ENCODE measurements at places on chromosomes 6 and 20.
A peak's percentile ranks its signal among the peaks of the same experiment; 100 is the strongest.

DNA sequence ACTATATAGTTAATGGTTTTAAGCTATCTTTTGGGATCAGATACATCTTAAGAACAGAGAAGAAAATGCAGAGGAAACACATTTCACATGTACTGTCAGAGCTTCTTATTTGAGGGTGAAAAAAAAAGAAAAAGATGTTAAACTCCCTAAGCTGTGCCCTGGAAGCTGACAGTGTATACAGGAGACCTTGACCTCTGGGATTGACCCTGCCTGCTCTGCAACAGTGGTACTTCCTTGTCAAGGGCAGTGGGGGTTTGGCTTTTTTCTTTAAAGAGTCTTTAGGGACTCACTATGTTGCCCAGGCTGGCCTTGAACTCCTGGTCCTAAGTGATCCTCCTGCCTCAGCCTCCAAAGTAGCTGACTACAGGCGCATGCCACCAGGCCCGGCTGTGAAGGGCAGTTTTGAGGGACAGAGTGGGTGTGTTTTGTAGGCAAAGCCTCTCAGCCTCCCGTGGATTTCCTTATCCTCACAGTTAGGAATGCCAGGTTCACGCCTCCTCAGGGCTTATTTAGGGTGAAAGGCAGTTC lies 60.6 kb upstream of the SLC22A1 start:
- DNase-seq, result no peak

DNA sequence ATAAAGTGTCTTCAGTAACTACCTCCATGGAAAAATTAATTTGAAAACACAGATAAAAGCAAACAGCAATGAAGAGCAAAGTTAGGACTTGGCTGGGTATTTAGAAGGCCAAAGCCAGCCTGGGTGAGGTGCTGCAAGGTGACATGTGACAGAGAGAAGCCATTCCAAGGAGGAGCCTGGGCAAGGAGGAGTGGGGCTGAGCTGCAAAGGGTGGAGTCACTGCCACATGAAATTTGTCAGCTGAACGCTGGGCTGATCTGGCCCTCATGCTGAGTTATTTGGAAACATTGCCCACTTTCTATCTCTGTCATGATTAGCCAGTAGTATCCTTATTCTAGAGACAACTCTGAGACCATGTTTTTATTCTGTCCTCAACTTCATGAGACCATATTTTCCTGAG lies 76.3 kb downstream of the PERP start:
- no peak for DNase-seq

DNA sequence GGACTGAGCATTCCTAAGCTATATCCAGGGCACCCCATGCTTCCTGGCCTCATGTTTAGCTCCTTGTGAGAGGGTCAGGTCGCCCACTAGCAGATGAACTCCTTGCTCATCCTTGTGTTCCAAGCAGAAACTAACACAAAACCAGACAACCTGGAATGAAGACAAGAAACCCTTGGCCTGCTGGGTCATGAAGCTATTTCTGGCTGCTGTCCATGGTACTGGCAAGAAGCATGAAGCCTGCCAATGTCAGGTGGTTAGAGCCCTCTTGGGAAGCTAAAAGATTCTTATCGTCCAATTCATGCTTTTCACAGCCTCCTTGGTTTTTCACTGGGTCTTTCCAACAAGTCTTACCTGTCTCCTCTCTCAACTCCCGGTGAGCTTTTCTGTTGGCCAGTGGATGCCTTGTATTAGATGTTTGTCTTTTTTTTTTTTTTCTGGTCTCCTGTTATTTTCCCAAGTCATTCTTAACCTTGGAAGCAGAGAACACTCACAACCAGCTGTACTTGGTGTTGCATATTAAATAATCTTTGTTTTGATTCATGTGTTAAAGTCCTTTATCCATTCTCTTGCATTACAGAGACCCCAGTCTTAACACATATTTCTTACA lies 180.3 kb downstream of the ANKRD60 start:
- DNase-seq, result no peak

GRCh38 chr6:3318226-3318625 lies 59.5 kb downstream of the PSMG4 start:
- DNase-seq, result peak; percentile 75

DNA sequence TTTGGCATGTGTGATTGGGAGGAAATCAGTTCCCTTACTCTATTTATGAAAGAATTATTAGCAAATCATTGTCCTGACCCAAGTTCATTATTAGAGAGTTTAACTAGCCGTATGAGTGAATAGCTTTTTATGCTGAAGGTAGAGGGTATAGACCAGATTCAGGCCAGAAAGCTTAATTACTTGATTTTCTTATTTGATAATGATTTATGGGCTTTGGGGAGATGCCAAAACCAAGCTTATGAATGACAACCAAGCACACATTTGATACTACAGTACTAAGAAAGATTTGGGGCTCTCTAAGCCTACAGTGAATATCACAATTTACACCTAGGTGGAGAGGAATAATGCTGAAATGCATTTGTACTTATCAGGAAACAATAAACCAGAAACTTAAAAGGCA lies 193.2 kb downstream of the ARHGAP18 start:
- no peak for DNase-seq

DNA sequence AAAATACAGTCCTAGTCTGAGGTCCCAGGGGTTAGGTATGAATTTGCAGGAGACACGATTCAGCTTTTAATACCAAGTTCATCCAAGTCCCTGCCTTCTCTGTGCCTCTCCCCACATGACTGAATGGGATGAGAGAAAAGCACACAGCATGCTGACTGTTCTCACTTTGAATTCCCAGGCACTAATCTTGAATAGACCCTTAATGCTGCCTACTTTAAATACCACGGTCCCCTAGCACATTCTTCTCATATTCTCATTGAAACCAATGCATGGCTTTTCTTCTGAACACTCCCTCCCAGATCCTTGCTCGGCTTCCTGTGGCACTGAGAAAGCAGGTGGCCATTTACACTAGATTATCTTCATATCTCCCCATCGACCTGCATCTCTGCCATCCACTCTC lies 30.1 kb upstream of the SCAF8 start:
- no peak for DNase-seq

GRCh38 chr6:116564311-116564710 lies 7.0 kb upstream of the RWDD1 start:
- no peak for DNase-seq

DNA sequence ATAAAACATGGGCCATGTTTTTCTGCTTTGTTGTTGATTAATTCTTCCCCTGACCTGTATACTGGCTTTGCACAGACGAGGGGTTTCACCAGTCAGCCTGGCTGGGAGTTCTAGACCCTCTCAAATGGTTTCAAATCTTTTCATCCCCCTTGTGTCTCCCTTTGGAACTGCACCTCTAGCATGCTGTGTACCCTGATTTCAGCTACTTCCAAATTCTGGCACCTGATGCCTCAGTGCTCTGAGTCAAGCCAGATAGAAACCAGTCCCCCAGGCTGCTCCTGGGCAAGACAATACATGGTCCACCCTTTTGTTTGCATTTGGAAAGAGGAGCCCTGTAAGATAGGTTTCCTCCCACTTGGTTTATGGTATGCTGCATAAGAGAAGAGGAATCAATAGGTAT lies 290.2 kb downstream of the BTBD3 start:
- peak; percentile 1 for DNase-seq

DNA sequence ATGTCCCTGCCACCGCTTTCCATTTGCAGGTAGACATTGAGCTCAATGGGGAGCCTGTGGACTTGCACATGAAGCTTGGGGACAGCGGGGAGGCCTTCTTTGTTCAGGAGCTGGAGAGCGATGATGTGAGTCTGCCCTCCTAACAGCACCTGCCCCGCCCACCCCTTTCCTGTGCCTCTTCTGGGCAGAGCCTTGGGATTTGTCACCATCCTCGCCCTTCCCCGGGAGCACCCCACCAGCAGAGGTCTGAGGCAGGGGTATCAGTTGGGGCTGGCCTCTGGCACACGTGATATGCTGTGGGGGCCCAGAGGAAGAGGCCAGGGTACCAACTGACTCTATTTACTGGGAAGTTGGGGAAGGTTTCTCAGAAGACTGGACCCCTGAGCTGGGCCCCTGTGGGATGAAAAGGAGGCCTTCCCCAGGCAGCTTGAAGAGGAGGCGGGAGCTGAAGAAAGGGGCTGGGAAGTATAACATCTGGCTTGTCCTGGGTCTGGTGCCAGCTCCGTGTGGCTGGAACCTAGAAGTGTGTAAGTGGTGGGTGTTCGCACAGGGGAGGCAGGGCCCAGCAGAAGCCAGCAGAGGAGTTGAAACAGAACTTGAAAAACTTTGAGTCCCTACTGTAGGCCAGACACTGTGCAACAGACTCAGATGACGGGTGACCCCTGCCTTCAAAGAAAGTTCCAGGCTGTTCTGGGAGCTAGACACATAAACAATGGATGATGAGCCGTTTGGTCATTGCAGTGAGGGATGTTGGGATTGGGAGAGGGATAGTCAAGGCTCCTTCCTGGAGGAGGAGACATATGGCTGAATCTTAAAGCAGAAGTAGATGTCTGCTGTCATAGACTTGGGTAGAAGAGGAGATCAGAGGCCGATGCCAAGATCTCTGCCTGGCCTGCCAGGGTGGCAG lies 7.2 kb downstream of the LPIN3 start:
- DNase-seq, result no peak

GRCh38 chr20:49562311-49563014 lies 5.5 kb downstream of the PTGIS start:
- no peak for DNase-seq

DNA sequence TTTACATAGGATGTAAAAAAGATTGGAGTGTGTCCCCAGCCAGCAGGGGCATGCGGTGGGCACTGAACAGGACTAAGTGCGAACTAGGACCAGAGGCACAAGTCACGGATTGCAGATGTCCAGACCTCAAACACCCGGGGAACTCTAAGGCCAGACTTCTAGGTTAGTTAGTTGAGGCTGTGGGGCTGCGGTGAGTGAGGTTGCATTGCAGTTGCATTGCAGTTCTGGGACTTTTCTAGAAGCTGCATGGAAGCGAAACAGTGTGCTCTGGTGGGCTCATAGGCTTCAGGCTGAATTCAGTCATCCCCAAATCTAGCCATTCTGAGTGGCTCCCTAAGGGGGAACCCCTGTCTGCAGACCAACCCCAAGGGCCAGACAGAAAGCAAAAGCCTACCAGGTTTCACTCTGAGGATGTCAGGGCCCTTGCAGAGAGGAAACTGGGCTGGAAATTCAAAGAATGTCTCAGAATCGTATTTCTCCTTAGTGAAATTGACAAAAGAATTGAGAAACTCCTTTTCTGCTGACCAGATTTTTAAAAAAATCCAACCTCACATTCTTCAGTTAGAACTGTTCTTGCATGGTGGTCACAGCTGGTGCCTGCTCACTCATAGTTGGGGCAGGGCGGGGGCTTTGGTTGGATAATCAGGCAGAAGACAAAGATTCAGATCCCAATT lies 182.8 kb downstream of the ZDHHC14 start:
- DNase-seq, result no peak

DNA sequence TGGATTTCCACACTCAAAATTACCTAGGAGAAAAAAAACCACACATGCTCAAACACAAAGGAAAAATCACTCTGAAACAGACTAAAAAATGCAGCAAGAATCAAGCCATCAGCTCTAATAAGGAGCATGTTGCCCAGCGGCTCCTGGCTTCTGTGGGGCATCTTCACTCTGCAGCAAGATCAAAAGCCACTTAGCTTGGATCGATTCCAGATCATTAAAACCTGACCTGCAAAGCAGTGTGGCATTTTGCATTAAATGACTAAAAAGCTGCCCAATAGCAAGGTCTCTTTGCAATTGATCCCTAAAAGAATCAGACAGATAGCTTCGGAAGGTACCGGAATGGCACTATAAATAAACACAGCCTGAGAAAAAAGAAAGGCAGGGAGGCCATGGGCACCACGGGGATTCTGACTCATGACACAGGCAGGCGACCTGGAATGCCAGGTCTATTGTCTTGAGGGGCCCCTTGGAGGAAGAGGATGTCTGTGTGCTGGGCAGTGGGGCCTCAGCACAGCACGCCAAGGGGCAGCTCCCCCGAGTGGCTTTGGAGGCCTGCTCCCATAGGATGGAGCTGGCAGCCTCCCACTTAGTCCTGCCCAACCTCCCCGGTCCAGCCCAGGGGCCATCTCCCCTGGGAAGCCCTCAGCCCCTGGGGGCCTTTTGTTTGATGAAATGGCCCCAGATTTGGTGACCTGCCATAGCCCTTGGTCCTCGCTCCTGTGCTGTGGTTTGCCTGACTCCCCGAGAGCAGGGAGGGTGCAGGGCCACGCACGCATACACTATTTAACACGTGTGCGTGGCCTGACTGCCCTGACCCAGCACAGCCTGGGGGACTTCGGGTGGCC lies 7.6 kb downstream of the LEMD2 start:
- DNase-seq, result no peak

DNA sequence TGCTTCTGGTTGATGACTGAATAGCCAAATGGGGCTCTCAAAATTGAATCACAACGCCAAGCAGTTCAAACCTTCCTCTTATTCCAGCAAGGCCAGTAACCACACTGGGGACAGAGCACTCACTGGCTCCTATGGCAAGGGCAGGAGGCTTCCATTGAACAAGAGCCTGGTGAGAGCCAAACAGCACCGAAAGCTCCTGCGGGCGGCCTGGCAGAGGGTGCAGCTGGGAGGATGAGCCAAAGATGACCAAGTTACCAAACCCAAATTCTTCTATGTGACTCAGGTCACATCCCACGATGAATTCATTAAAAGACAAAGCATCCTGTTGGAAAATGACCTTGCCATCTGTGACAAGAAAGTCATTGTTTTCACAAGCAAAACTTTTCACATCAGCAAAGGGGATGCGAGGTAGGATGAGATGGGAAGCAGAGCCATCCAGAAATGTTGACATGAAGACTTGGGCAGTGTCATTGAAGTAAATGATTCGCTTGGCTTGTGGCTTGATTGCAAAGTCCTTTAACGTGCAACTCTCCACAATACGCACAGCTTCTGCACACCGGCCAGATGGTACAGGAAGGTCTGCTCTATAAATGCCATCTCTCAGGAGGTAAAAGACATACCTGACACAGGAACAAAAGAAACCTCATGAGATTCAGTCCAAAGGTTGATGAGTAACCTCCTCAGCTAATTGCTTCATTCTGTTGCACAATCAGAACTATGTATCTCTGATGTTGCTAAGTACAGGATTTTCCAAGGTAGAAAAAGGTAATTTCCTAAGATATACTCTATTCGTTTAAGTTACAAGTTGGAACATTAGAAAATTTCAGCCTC lies 36.3 kb downstream of the ROS1 start:
- no peak for DNase-seq

DNA sequence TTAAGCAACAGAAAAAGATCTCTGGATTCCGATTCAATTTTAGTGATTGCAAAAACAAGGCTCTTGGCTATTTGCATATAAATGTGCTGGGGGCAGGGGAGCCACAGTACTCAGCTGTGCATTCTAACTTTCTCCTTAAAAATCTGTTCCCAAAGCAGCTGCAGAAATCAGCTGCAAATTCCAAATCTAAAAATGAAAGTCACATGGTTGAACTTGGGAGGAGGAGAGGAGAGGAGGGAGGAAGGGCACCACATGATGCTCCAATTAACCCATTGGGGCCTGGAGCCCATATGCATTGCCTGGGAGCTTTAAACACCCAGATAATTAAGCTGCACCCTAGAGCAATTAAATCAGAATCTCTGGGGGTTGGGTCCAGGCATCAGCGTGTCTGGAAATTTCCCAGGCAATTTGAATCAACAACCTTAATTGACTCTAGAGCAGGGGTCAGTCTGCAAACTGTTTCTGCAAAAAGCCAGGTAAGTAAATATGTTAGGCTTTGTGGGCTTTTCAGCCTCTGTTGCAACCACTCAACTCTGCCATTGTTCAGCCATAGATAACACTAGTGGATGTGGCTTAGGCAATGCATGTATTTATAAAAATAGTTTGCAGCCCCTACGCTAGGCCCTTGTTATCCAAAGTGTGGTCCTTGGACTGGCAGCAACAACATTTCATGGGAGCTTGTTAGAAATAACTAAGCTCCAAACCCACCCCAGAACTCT lies 508.1 kb downstream of the KIF16B start:
- no peak for DNase-seq

GRCh38 chr20:46269372-46269771 lies 38.9 kb downstream of the CDH22 start:
- DNase-seq, result no peak

GRCh38 chr20:15185322-15185721 lies 847.9 kb upstream of the FLRT3 start:
- no peak for DNase-seq

All from stimulated activated CD4-positive, alpha-beta T cell treated with anti-CD3 and anti-CD28 coated beads, Interleukin-15, amount 100 ng/mL, for 24 hours (primary cell).